ENCODE measurements at places on chromosomes 5 and 9.

GRCh38 chr9:73162987-73163768, 11.5 kb downstream of the ANXA1 start:
- DNase-seq, result no peak

- DNase-seq, result no peak
Measured at GRCh38 chr5:53917826-53918225, 357.4 kb downstream of the NDUFS4 start.

DNA sequence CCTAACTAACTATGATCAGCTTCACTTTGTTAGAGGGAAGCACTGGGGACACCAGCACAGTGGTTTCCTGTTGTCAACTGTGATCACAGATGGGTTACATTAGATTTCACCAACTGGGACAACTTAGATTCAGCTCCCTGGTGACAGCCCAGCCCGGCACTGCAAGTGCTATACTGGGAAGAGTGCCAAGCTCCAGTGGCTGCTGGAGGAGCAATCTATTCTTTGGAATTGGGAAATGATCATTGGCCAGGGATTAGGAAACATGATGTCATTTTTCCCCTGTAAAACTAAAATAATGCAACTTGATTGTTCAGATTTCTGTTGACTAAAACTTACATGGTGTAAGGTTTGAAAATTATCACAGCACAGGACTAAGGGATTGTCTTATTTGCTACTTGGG, 33.2 kb downstream of the PTGR1 start:
- no peak for DNase-seq

DNA sequence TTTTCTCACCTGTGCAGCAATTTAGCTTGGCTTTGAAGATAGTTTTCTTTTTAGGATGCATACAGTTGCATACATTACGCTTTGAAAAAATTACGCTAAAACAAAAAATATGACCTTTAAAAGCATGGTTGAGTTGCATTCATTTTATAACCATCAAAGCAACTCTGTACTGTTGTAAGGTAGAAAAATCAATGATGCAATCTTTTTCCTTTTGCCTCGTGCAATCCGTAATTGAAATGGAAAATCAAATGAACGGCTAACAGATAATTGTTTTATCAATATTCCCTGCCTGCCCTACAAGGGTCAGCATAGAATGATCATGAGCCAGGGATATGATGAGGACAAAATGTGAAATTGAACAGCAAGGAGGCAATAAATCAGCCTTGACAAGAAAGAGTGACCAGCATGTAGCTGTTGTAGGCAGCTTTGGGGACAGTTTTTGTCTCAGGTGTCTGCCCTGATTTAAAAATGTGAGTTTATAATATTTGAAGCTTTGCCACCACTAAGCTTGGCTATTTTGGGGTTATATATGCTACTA, 98.2 kb downstream of the PBX3 start:
- DNase-seq, result no peak

DNA sequence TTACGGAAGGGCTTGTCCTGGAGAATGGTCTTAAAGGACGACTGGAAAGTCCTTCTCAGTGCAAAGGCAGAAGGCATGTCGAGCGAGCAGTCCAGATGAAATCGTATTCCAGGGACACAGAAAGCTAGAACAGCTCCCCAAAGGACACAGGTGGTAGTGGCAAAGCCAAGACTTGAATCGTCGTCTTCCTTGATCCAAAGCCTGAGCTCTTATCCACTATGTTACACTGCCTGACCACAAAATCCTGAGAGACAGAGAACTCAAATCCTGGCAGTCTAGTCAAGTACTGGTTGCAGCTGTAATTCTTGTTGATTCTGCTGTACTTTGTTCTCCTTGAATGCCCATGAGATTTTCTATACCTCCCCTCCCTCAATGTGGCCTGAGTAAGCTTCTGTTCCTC, 198.7 kb downstream of the TARS1 start:
- DNase-seq, result no peak

DNA sequence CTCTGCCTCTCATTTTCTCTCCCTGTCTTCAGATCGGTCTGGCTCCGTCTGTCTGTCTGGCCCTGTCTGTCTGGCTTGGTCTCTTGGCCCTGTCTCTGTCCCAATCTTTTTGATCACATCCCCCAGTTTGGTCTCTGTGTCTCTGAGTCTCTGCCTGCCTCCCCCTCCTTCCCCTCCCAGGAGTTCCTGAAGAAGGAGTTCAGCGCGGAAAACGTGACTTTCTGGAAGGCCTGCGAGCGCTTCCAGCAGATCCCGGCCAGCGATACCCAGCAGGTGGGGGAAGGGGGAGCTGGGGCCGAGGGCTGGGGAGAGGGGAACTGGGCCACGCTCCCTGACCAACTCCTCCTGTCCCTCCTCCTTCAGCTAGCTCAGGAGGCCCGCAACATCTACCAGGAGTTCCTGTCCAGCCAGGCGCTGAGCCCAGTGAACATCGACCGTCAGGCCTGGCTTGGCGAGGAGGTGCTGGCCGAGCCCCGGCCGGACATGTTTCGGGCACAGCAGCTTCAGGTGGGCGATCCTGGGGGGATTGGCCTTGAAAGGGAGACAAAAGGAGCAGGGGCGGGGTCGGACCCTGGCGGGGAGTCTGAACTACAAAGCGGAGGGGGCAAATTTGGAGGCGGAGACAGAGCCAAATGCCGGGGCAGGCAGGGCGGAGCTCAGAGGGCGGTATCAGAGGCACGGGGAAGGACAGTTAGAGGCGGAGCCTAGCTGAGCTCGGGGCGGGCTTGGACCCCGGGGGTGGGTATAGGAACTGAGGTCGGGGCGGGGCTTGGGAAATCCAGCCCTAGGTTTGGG, 9.0 kb downstream of the RGS14 start:
- no peak for DNase-seq

- no peak for DNase-seq
Measured at GRCh38 chr9:105238302-105238701, 6.1 kb upstream of the SLC44A1 start.

GRCh38 chr5:153084511-153084910, 406.0 kb upstream of the GRIA1 start:
- no peak for DNase-seq

DNA sequence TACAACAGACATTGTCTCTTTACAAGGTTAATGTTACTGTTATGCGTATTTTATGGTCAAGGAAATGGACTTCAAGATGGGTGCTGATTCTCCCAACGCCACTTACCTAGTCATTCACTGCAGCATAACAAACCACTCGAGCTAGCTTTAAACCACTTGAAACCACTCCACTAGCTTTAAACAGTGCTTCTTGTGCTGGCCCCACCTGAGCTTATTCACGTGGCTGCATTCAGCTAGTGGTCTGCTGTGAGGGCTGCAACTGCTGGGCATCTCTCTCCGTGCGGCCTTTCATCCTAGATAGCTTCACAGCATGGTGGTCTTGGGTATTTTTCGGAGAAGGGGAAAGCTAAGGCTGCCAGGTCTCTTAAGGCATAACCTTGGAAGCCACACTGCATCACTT, 3.5 kb upstream of the HRH2 start:
- no peak for DNase-seq

DNA sequence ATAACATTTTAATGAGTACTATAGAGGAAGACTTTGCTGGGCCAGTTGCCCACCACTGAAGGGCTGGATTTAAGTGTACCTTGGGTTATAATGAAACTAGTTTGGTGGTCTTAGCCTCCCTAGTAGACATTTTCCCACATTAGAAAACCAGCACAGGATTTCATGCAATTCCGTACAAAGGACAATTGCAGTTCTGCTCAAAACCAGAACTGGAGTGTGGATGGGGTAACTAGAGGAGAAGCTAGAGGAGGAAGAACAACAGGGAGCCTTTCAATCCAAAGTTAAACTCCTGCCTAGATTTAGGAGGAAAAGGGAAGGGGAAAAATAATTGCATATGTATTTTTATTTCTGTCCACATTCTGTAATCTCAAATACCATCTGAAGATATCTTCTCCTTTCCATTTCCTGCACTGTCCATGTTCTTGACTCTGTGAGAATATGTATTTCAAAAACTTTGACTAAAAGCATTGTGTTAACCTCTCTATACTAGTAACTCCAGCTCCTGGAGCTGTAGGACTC, 97.5 kb upstream of the SSBP2 start:
- DNase-seq, result no peak
